ENCODE measurements at places on chromosomes 2 and 18.

- H3K4me3 ChIP-seq, result no peak overlapping the region
- H3K4me1 ChIP-seq, result no peaks in the 10 kb centered on the region
- DNase-seq, result no peak
- H3K27ac ChIP-seq, result no peak overlapping the region
- H3K36me3 ChIP-seq, result no peaks in the 10 kb centered on the region
- H3K27me3 ChIP-seq, result no peaks in the 10 kb centered on the region
Measured at GRCh38 chr2:196729418-196729817, 70.1 kb downstream of the GTF3C3 start.

DNA sequence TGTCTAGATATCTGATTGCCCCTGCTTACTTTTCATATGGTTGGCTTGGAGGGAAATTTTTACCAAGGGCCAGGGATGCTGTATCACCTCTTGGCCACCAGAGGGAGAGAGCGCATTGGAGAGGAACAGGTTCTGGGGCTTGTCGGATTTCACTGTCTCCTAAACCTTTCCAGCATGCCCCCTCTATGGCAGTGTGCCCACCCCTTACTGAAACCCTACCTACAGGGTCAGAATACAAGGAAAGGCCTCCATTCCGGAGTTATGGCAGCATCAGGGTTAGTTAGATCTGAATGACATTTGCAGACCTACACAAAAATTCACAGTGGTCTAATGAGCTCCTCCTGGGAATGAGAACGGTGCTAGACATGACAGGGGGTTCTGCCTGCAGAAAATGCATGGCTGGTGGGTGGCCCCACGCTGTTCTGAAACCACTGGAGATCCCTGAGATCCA, 5.8 kb downstream of the SLC14A2 start:
- peaks cover 2% of the 10 kb centered on the region for H3K27me3 ChIP-seq
- DNase-seq, result peak; percentile 64
- no peaks in the 10 kb centered on the region for H3K36me3 ChIP-seq
- H3K4me3 ChIP-seq, result no peak overlapping the region
- H3K4me1 ChIP-seq, result no peaks in the 10 kb centered on the region

GRCh38 chr2:111191877-111192276, 71.2 kb downstream of the BCL2L11 start:
- H3K4me1 ChIP-seq, result peaks cover 4% of the 10 kb centered on the region
- no peak for DNase-seq
- no peak overlapping the region for H3K27ac ChIP-seq
- H3K27me3 ChIP-seq, result no peaks in the 10 kb centered on the region
- no peaks in the 10 kb centered on the region for H3K36me3 ChIP-seq

DNA sequence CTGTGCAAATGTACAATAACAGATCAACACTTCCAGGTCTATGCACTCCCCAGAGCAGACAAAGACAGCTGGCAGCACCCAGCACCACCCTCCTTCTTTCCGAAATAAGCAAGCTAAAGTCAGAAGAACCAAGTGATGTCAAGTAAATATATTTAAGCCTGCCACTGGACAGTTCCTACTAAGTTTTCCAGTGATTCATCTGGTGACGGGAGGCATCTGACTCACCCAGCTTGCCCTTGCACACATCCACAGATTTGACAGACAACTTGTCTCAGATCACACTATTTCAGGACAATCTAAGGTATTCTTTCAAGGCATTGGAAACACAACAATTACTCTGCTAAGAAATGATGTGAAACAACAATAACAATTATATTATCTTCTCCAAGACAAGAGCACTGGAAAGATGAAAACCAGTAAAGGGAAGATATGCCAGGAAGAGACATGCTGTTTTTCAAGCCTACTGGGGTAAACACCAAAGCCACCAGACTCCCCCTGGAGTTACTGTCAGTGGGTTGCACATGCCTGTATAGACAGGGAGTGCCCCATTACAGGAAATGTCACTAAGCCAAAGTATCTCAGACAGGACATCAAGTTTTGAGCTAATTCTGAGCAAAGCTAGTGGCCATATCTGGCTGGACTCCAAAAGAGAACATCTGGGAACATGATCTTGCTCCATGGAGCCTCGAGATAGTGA, 287.9 kb upstream of the KLHL29 start:
- H3K36me3 ChIP-seq, result no peaks in the 10 kb centered on the region
- DNase-seq, result no peak
- H3K4me3 ChIP-seq, result no peak overlapping the region
- H3K4me1 ChIP-seq, result no peaks in the 10 kb centered on the region
- no peak overlapping the region for H3K27ac ChIP-seq
- no peaks in the 10 kb centered on the region for H3K27me3 ChIP-seq

- H3K36me3 ChIP-seq, result no peaks in the 10 kb centered on the region
- no peaks in the 10 kb centered on the region for H3K27me3 ChIP-seq
- H3K4me1 ChIP-seq, result no peaks in the 10 kb centered on the region
- no peak overlapping the region for H3K27ac ChIP-seq
Measured at GRCh38 chr2:216568576-216568975, 64.6 kb upstream of the IGFBP2 start.

- no peak overlapping the region for H3K4me3 ChIP-seq
- no peaks in the 10 kb centered on the region for H3K4me1 ChIP-seq
- H3K27me3 ChIP-seq, result no peaks in the 10 kb centered on the region
- H3K27ac ChIP-seq, result no peak overlapping the region
Measured at GRCh38 chr2:191645434-191646162, 32.3 kb upstream of the NABP1 start.

- H3K27ac ChIP-seq, result no peak overlapping the region
- H3K36me3 ChIP-seq, result no peaks in the 10 kb centered on the region
- DNase-seq, result no peak
- no peaks in the 10 kb centered on the region for H3K4me1 ChIP-seq
- no peak overlapping the region for H3K4me3 ChIP-seq
- H3K27me3 ChIP-seq, result no peaks in the 10 kb centered on the region
Measured at GRCh38 chr2:149056541-149057255, 18.2 kb downstream of the LYPD6B start.

GRCh38 chr18:34886177-34886576, 155.0 kb upstream of the MAPRE2 start:
- H3K36me3 ChIP-seq, result no peaks in the 10 kb centered on the region
- no peak for DNase-seq
- H3K27me3 ChIP-seq, result no peaks in the 10 kb centered on the region
- H3K4me3 ChIP-seq, result no peak overlapping the region
- H3K4me1 ChIP-seq, result no peaks in the 10 kb centered on the region
